Activated naive CD4-positive, alpha-beta T cell treated with anti-CD3 and anti-CD28 coated beads, Interleukin-2, amount 50 U/mL, for 72 hours (primary cell): ENCODE measurements at places on chromosomes 5 and 9. TPM values are rescaled to one million over a fixed set of nuclear protein-coding genes. Genes with fewer than 3 reads are reported as not detected.

IRX4 gene
- not detected for total RNA-seq

SUSD1 gene
- total RNA-seq, result 1.2 TPM

FYB1 gene
- 161 TPM for total RNA-seq

DNA sequence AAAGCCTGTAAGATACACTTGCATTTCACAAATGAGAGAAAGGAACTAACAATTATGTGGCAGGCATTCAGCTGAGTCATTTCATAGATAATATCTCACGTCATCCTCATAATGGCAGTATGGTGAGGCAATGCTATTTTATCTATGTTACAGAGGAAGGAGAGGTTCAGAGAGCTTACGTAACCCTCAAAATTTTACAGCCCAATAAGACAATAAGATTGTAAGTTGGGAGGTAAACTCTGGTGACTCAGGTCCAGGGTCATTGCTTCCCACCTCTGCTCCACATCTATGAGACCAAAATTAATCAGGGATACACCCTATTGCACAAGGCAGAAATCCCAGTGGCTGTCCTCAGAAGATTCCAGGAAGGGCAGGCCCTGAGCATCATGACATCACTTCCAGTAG, 309.7 kb downstream of the NSG2 start:
- DNase-seq, result no peak

DNA sequence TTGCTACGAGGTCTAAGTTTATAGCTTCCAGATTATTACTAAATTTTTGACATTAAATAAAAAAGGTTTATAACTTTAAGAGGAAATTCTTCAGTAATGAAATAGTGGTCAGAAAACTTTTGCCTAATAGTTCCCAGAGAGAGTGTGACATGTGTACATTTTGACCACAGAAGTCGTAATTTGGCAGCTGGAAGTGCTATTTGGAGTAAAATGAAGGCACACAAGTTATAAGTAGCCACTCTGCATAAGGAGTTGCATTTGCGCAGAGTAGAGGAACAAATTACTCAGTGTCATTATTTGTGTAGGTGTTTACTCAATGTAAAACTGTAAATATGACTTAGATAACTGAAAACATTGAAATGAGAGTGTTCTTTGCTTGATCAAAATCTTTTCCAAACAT, 408.4 kb downstream of the CCDC171 start:
- DNase-seq, result no peak

DNA sequence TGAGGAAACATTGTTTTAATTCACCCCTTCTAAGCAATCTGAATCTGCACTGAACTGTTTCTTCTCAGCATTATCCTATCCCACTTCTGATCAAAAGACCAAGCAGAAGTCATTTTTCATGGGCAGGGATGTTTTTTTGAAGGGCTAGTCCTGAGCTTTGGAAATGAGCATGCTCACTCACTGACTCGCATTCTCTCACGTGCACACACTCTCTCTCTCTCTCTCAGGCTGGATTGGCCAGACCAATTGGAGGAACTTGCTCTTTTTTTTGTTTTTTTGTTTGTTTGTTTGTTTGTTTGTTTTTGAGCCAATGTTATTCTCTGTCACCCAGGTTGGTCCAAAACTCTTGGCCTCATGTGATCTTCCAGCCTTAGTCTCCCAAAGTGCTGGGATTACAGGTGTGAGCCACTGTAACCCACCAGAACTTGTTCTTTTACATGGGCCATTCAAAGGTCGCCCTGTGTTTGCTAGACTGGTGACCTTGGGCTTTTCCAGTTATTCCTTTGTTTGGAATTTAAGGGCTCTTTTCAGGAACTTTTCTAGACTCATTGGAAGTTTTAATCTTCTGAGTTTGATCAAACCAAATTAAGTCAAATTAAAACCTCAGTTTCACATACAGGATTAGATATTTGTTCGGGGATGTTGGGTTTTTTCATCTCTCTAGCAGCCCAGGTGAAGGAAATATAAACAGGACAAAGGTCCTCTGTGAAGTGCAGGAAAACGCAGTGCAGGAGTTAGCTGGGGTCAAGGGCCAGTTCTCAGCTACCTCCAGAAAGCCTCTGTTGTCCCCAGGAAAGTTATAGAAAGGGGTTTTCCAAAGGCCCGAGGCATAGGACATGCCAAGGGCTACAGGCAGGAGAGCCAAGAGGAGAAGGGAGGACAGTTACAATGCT, 13.1 kb downstream of the FAXDC2 start:
- no peak for DNase-seq

DNA sequence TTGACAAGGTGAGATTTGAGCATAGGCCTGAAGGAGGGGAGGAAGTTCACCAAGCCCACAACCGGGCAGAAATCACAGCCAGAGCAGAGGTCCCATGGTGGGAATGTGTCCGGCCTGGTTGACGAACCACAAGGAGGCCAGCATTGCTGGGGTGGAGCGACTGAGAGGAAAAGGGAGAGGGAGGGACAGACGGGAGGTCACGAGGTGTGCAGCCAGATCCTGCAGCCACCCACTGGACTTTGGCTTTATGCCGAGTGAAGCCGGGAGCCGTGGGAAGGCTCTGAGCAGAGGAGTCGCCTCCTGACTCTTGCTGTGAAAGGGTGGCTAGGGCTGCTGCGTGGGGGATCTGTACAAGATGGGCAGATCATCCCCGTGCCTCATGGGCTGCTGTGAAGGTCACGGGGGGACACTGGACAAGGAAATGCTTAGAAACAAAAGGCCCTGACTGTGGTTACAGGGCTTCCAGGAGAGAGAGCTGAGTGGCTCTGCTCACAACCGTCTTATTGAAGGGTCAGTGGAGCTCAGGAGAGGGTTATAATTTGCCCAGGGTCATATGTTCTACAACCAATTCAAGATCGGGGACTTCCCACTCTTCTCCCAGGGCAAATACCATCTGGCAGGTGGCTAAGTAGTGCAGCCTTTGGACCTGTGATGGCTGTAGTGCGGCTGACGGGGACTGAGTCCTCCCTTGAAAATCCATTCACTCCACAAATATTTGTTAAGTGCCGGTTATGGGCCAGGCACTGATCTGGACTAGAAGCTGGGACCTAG, 15.6 kb upstream of the CD74 start:
- no peak for DNase-seq

GRCh38 chr5:3384531-3384930, 211.1 kb upstream of the IRX1 start:
- DNase-seq, result no peak

- DNase-seq, result no peak
Observed at GRCh38 chr5:173412566-173412965, 84.4 kb upstream of the STC2 start.

- no peak for DNase-seq
Observed at GRCh38 chr9:966870-967269, 9.6 kb upstream of the DMRT3 start.

GRCh38 chr5:60185231-60186099, 291.9 kb upstream of the PDE4D start:
- DNase-seq, result no peak

GRCh38 chr5:111383288-111383970, 128.9 kb downstream of the STARD4 start:
- no peak for DNase-seq

- no peak for DNase-seq
Observed at GRCh38 chr9:134549336-134549735, 92.3 kb upstream of the COL5A1 start.

- DNase-seq, result no peak
Observed at GRCh38 chr5:123244458-123244857, 155.4 kb downstream of the PRDM6 start.

- DNase-seq, result no peak
Observed at GRCh38 chr5:139670369-139671095, 22.4 kb downstream of the CXXC5 start.

GRCh38 chr9:83623679-83624076, 735 bp downstream of the IDNK start:
- no peak for DNase-seq
